ENCODE measurements at places on chromosomes 3 and 15. TPM values are rescaled to one million over a fixed set of nuclear protein-coding genes. Genes with fewer than 3 reads are reported as not detected.

The PLCL2 gene
- 4.7 TPM for total RNA-seq

The GOLGA8K gene
- 0.42 TPM for total RNA-seq

The SLC22A13 gene
- total RNA-seq, result not detected

The ANKUB1 gene
- not detected for total RNA-seq

The EDEM1 gene
- 18.9 TPM for total RNA-seq

The NEK11 gene
- 4.4 TPM for total RNA-seq

The C3orf85 gene
- not detected for total RNA-seq

The CADM2 gene
- 0.11 TPM for total RNA-seq

The DUOX1 gene
- not detected for total RNA-seq

The GOLGA8H gene
- total RNA-seq, result 2.6 TPM

The IQCB1 gene
- total RNA-seq, result 9.9 TPM

Data from A549 treated with Mapracorat at 1 μM for 4 hours (cell line).